ENCODE measurements at places on chromosomes 7 and 10. TPM values are rescaled to one million over a fixed set of nuclear protein-coding genes. Genes with fewer than 3 reads are reported as not detected.

FAM25G gene
- not detected for total RNA-seq

- no peak for ATAC-seq
Observed at GRCh38 chr10:22086730-22087401, 83.3 kb upstream of the DNAJC1 start.

DNA sequence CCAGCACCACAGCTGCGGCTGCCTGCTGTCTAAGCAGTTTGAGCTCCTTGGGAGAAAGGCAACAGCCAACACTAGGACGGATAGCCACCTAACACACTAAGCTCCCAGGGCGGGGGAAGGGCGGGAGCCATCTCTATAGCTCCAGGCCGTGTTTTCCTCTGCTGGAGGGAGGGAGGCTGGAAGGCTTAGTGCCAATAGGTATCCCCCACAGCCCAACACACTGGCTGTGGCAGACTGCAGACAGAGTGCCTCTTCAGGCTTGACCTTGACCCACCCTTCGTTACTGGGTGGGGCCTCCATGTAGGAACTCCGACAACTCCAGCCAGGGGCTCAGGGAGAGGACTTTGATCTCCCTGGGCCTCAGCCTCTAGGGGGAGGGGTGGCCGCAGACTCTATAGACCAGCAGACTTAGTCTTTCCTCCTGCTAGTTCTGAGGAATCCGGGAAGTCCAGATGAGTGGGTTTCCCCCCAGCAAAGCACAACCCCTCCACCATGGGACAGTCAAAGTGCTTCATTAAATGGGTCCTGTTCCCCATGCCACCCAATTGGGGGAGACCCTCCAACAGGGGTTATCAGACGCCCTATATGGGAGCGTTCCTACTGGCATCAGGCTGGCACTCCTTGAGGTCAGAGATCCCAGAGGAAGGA, 314.4 kb upstream of the MKI67 start:
- no peak for ATAC-seq

DNA sequence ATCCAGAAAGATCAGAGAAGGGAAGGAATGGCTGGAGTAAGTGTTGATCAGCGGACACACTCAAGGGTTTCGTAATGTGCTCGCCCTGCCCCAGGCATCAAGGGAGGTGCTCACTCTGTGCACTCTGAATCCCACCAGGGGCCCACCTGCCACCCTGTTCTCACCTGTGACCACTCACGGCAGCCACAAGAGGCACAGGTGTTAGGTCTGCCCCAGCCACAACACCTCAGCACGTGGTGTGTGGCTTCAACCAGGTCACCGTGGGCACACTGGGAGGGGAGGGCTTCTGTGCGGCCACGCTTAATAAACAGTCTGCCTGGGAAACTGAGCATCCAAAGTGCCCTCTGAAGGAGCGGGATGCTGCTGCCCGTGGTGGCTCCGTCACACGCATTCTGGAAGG, 49.8 kb downstream of the CUX1 start:
- no peak for ATAC-seq

GRCh38 chr10:91642831-91643692, 10.2 kb upstream of the PPP1R3C start:
- peak; percentile 44 for ATAC-seq

- no peak for ATAC-seq
Observed at GRCh38 chr7:3259711-3260400, 41.2 kb upstream of the SDK1 start.

SEMA3A gene
- 0.13 TPM for total RNA-seq

OPN4 gene
- not detected for total RNA-seq

ABLIM1 gene
- 58.7 TPM for total RNA-seq
